ENCODE measurements at places on chromosomes 5 and 9. TPM values are rescaled to one million over a fixed set of nuclear protein-coding genes. Genes with fewer than 3 reads are reported as not detected.

- no peaks in the 10 kb centered on the region for H3K4me1 ChIP-seq
- no peaks in the 10 kb centered on the region for H3K36me3 ChIP-seq
- no peak overlapping the region for H3K27ac ChIP-seq
Observed at GRCh38 chr5:36712706-36713105, 106.3 kb downstream of the SLC1A3 start.

DNA sequence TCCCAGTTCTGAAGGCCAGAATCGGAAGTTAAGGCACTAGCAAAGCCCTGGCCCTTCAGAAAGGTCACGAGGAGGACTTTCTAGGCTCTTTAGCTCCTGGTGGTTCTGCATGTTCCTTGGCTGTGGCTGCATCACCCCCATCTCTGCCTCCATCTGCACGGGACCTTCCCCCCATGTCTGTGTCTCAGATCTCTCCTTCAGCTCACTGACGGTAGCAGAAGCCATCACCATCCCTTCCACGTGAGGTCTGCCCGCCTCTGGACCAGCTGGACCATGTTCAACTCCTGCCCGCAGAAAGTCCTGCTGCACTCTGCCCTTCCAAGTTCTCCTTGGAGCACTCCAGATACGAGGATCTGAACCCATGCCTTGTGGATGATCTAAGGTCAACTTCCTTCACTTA is 242.9 kb upstream of the IRX1 start:
- no peak overlapping the region for H3K27ac ChIP-seq
- no peak overlapping the region for H3K4me3 ChIP-seq
- peaks cover 4% of the 10 kb centered on the region for H3K27me3 ChIP-seq
- H3K36me3 ChIP-seq: peaks cover 10% of the 10 kb centered on the region
- H3K4me1 ChIP-seq: peaks cover 13% of the 10 kb centered on the region

DNA sequence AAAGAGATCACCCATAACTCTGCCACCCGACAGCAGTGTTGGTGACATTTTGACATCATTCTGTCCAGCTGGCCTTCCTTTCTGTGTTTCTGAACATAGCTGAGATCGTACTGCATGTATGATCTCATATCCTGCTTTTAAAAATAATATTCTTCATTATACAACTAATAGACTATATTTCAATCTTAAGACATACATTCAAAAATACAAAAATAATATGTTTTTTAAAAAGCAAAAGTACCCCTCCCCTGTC is 47.7 kb upstream of the RPL26L1 start:
- peaks cover 4% of the 10 kb centered on the region for H3K27me3 ChIP-seq
- H3K27ac ChIP-seq: no peak overlapping the region
- peaks cover 13% of the 10 kb centered on the region for H3K4me1 ChIP-seq
- no peak overlapping the region for H3K4me3 ChIP-seq

Gene AGXT2
- not detected for total RNA-seq

DNA sequence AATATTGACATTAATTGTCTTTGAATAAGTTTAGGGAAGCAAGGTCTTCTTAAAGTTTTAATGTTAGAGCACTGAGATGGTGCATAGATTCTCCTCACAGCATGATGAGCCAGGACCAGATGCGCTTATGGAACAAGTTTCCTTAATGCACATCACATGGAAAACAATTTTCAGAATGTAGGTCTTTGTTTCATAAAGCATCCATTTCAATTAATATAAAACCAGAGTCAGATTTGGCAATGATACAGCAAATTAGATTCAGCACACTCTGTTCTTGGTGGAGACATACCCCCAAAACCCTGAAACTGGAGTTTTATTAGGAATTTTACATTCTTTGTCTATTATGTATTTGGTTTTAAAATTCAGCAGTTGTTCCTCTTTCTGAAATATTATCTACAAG is 402.1 kb upstream of the SEMA6A start:
- no peak overlapping the region for H3K27ac ChIP-seq
- H3K36me3 ChIP-seq: no peaks in the 10 kb centered on the region
- no peak for DNase-seq
- no peaks in the 10 kb centered on the region for H3K27me3 ChIP-seq
- no peaks in the 10 kb centered on the region for H3K4me1 ChIP-seq

GRCh38 chr5:54083851-54084250 is 226.5 kb downstream of the ARL15 start:
- no peak for DNase-seq
- no peak overlapping the region for H3K4me3 ChIP-seq
- H3K36me3 ChIP-seq: no peaks in the 10 kb centered on the region
- no peaks in the 10 kb centered on the region for H3K27me3 ChIP-seq
- no peaks in the 10 kb centered on the region for H3K4me1 ChIP-seq

- H3K27me3 ChIP-seq: no peaks in the 10 kb centered on the region
- no peak overlapping the region for H3K27ac ChIP-seq
- no peak overlapping the region for H3K4me3 ChIP-seq
- H3K4me1 ChIP-seq: peaks cover 12% of the 10 kb centered on the region
Observed at GRCh38 chr5:167582886-167583285, 708.6 kb upstream of the WWC1 start.

- H3K4me1 ChIP-seq: peaks cover 4% of the 10 kb centered on the region
- no peak overlapping the region for H3K27ac ChIP-seq
- no peak overlapping the region for H3K4me3 ChIP-seq
- H3K27me3 ChIP-seq: no peaks in the 10 kb centered on the region
- no peak for DNase-seq
Observed at GRCh38 chr9:94794476-94795167, 68.1 kb downstream of the AOPEP start.

DNA sequence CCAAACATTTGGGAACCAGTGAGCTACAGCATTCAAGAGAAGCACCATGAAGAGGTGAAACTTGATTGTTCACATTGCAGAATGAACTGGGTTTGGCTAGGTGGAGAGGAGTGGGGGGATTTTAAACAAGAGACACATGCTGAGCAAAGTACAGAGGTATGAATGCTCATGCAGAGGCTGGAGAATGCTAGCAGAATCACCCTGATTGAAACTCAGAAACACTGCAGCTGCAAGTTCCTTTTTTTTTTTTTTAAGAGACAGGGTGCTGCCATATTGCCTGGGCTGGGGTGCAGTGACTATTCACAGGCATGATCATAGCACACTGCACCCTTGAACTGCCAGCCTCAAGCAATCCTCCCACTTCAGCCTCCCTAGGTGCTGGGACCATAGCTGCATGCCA is 35.1 kb downstream of the DENND1A start:
- peaks cover 4% of the 10 kb centered on the region for H3K4me1 ChIP-seq
- H3K27me3 ChIP-seq: no peaks in the 10 kb centered on the region
- no peak for DNase-seq
- H3K27ac ChIP-seq: no peak overlapping the region

DNA sequence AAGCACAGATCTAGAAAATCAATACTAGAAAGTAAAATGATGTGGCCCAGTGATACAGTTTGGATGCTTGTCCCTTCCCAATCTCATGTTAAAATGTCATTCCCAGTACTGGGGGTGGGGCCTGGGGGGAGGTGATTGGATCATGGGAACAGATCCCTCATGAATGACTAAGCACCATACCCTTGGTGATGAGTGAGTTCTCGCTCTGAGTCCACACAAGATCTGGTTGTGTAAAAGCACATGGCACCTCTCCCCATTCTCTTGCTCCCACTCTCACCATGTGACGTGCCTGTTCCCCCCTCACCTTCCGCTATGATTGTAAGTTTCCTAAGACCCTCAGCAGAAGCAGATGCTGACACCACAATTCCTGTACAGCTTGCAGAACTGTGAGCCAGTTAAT is 234.2 kb upstream of the CDH6 start:
- no peak overlapping the region for H3K4me3 ChIP-seq
- H3K36me3 ChIP-seq: no peaks in the 10 kb centered on the region
- no peak overlapping the region for H3K27ac ChIP-seq
- no peak for DNase-seq

Gene STC2
- 14.0 TPM for total RNA-seq

DNA sequence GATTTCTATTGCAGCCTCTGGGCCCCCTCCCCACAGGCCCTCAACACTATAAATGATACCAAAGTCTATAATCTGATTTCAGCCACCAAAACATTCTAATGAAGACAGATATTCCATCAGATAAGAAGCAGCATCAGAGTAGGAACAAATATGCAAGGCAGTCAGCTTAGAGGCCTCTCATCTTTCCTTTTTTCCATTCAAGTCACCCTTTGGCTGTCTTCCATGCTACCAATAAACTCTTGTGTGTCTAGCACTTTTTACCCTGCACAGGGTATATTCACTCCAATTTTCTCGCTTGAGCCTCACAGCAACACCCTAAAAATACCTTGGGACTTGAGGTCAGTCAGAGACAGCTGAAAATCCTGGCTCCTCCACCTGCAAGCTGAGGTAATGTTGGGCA is 193.7 kb downstream of the BRINP1 start:
- no peak overlapping the region for H3K27ac ChIP-seq
- no peaks in the 10 kb centered on the region for H3K36me3 ChIP-seq
- no peak overlapping the region for H3K4me3 ChIP-seq

DNA sequence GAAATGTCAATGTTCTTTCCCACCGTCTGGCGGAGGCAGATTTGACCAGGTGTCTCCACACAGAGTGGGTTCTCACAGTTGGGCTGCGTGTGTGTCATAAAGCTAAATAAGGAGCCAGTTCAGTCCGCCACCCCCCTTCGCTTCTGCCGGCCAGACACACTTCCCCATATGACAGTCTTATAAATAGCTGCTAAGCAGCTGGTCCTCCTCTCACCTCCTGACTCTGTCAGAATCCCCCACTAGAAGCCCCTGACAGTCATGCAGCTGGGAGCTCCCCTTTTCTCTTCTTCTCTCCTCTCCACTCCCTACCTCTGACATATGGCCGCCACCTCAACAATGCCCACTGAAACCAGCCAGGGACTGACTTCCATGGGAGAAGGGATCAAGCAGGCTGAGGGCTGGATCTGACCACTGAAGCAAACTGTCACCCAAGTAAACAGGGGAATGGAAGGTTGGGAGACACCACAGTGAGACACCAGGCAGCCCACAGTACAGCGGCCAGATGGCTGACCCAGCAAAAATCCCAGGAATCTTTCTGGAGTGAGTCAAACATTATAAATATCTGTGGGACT is 141.9 kb upstream of the EFNA5 start:
- peak overlapping the region; percentile 64 for H3K4me3 ChIP-seq
- peaks cover 56% of the 10 kb centered on the region for H3K4me1 ChIP-seq
- DNase-seq: peak; percentile 59
- peaks cover 9% of the 10 kb centered on the region for H3K27me3 ChIP-seq
- peak overlapping the region; percentile 98 for H3K27ac ChIP-seq
